Osteocyte (in vitro differentiated cells): ENCODE measurements at places on chromosomes 13 and 19. TPM values are rescaled to one million over a fixed set of nuclear protein-coding genes. Genes with fewer than 3 reads are reported as not detected.

RNF17 gene
- total RNA-seq: not detected in 2 replicates

DZIP1 gene
- 45.0 and 50.8 TPM in 2 replicates for total RNA-seq

SH2D3A gene
- not detected in 2 replicates for total RNA-seq

CGB3 gene
- total RNA-seq: not detected in 2 replicates

DNA sequence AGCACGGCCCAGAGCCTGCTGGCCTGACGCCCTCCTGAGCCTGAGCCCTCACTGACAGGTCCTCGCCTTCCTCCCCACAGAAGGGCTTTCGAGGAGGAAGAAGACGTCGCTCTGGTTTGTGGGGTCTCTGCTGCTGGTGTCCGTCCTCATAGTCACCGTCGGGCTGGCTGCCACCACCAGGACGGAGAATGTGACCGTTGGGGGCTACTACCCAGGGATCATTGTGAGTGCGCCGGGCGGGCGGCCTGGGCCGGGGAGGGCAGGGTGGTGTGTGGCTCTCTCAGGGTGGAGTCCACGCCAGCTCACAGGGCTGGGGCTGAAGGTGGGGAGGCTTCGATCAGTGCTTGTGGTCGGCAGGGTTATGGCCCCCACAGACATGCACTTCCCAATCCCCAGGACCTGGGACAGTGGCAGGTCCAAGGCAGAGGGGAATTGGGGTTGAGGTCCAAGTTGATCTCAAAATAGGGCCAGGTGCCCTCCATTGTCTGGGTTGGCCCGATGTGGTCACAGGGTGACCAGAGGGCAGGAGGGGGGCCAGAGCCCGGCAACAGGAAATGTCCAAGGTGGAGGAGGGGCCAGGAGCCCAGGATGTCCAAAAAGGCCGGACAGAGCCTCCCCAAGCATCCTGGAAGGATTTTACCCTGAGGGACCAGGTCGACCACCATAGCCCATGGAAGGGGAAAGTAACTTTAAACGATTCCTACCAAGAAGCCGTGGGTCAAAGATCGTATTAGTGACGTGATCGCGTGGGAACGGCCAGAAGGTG lies 7.2 kb downstream of the TMEM255B start:
- no peak for DNase-seq

- DNase-seq: no peak
Measured at GRCh38 chr13:19156013-19156825, 25.4 kb downstream of the TUBA3C start.

DNA sequence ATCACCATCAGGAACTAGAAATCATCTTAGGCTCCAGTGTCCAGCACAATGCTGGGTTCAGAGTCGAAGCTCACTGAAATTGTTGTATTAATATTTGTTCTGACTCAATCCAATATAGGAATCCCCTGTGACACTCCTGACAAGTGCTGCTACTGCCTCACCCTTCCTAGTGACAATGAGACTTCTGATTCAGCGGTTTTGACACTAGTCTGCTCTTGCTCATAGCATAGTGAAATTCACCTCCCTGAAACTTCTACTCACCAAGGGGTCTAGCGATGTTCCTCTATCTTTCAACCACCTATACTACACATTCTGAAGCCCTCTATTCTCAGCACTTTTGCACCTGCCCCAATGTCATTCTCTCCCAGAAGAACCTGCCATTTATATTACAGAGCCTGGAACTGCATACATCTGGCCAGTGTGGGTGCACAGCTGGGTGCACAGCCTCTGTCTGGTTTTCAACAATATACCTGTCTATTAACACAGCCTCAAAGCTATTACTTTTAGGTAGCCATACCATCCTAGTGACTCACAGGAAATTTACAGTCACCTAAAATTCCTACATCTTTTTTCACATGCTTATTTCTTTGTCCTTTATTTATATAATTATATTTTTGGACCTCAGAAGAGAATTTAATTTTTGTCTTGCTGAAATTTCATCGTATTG lies 88.3 kb downstream of the DOCK9 start:
- no peak for DNase-seq

- DNase-seq: no peak
Measured at GRCh38 chr13:39822437-39822836, 167.0 kb downstream of the COG6 start.

- DNase-seq: no peak
Measured at GRCh38 chr19:42196011-42197001, 21.2 kb downstream of the DEDD2 start.

DNA sequence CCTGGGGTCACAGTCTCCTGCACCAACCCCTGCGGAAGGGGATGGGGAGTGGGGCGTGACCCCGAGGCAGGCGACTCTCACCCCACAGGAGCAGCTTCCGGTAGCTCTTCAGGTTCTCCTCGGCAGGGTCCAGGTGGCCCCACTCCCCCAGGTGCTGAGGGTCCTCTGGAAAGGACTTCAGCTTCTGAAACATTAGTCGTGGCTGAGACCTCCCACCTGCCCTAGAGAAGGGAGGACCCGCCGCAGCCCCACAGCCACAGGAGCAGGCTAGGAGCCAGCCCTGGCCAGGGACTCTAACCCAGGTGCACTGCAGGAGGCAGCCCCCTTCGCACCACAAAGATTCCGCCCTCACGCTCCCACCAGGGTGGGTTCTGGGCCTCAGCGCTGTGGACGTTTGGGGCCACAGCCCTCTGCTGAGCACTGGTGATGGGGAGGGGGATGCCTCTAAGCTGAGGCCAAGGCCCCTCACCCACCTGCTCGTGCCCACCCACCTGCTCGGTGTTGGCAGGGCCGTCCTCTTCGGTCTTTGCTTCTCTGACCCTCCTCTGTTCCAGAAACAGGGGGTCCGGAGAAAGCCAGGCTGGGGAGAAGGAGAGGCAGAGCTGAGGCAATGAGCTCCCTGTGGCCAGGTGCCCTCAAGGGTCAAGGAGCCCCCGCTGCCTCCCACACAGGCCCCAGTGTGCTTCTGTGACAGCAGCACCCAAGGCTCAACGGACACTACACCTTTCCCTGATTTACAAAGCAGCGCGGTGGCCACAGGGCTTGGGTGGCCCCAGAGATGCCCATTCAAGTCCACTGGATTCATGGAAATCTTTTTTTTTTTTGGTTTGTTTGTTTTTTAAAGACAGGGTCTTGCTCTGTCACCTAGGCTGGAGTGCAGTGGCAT lies 11.0 kb downstream of the ZSCAN18 start:
- no peak for DNase-seq

GRCh38 chr19:44587963-44588770 lies 25.2 kb upstream of the IGSF23 start:
- no peak for DNase-seq

DNA sequence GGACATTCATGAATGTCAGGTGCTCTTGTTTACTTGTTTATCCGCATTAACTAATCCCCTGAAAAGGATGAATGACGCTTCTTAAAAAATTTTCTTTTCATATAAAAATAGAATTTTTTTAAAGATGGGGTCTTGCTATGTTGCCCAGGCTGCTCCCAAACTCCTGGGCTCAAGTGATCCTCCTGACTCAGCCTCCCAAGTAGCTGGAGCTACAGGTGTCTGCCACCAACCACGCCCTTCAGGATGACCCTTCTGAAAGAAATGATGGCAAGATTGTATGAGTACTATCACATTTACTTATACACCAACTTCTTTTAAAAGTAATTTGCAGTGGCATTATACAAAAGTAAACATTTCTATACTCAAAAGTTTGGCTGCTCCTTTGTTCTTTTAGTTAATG lies 6.2 kb upstream of the EBPL start:
- no peak for DNase-seq

GRCh38 chr13:35978607-35979316 lies 152.4 kb downstream of the DCLK1 start:
- no peak for DNase-seq

GRCh38 chr13:40189898-40190630 lies 476.4 kb downstream of the FOXO1 start:
- peak; percentile 46 for DNase-seq

GRCh38 chr13:36665630-36666029 lies 8.2 kb upstream of the SERTM1 start:
- DNase-seq: no peak
